ENCODE measurements at places on chromosomes 4 and X.

DNA sequence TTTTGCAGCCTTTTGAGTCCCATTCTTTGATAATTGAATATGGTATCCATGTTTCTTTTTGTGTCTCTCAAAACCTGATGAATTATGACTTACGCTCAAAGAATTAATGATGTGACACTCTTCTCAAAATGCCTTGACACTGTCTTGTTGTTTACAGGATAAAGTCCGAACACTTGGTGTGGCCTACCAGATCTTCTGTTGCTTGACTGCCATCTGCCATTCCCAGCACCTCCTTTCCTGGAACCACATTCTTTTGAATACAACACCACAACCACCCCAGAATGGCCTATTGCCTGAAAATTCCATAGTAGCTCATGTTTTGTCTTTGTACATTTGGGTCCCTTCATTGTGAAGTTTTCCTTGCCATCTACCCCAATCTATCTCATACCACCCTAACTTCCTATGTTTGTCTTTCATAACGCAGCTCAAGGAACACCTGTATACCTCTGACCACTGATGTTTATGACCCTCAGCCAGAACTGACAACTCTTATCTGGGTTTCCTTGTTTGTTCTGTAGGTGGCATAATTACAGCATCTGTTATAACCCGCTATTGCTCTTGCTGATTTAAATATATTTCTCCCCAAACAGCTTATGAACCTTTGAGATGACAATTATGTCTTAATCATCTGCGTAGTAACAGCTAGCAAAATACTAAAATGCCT is 991.3 kb downstream of the RAB28 start:
- no peak for DNase-seq

- DNase-seq, result no peak
Measured at GRCh38 chrX:34565981-34566380, 91.1 kb downstream of the TMEM47 start.

DNA sequence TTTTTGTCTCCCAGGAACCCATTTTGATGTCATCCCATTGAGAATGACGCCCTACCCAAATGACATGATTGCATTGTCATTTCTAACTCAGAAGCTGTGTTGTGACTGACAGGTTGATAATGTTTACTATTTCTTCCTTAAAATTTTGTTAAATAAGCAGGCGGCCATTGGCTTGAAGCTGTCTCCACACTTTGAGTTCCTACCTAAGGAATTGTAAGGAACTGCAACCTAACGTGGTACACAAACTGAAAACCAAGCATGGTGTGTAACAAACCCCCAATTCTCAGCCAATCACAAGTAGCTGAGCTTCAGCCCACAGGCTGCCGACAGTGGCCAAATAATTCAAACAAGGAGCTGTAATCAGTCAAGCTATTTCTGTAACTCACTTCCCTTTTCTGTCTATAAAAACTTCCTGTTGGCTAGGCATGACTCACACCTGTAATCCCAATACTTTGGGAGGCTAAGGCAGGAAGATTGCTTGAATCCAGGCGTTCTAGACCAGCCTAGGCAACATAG is 2.9 kb upstream of the MND1 start:
- DNase-seq, result peak; percentile 71

DNA sequence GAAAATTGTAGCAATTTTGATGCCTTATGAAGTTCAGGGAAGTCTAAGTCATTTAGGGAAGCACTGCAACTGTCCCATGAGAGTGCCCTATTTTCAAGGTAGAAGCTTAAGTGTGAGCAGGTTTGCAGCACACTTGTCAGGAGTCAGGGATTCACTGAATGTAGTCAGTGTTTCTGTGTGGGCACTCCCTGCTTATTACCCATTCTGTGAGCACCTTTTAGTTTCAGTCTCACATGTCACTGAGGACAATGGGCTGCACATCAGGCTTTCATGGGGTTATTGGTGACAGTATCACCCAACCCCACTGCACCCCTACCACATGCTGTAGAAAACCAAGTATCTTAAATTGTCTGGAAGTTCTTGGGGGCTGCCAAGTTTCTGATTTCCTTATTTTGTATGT is 2.9 kb upstream of the CCNG2 start:
- no peak for DNase-seq

- DNase-seq, result no peak
Measured at GRCh38 chr4:30586850-30587249, 133.3 kb upstream of the PCDH7 start.

DNA sequence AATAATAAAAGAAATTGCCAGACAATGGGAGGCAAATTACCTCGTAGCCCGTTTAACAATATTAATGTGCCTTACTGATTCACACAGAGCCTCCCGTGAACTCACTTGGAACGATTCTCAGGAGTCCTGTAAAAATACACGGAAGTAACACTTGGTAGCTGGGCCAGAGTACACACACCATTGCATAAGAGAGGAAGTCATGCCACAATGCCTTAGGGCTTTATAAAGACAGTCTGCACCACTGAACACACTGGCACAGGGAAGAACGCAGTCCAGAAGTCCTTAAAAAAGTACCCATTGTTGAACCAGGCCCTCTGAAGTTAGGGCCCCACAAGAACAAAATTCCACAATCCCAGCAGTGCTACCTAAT is 15.1 kb downstream of the SLC2A9 start:
- peak; percentile 99 for DNase-seq

GRCh38 chr4:147991543-147992283 is 259.8 kb downstream of the ARHGAP10 start:
- peak; percentile 36 for DNase-seq

- DNase-seq, result no peak
Measured at GRCh38 chr4:2483237-2483636, 14.3 kb downstream of the RNF4 start.

DNA sequence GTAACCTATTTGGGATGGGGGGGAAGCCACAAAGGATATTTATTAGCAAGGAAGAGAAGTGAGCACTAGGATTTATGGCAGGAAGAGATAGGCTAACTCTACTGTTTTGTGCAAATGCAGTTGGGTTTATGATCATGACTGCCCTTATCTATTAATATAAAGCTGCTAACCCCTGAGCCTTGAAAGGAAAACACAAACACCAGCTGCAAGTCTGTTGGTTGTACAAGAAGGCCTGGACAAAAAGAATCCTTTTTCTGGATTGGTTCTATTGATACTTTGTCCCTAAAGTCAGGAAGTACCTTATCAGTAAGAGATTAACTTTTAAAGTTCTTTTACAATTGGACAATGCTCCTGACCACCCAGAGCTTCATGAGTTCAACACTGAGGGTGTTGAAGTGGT is 188.8 kb downstream of the LRBA start:
- DNase-seq, result no peak

GRCh38 chrX:41313419-41313818 is 20.5 kb upstream of the DDX3X start:
- peak; percentile 85 for DNase-seq

DNA sequence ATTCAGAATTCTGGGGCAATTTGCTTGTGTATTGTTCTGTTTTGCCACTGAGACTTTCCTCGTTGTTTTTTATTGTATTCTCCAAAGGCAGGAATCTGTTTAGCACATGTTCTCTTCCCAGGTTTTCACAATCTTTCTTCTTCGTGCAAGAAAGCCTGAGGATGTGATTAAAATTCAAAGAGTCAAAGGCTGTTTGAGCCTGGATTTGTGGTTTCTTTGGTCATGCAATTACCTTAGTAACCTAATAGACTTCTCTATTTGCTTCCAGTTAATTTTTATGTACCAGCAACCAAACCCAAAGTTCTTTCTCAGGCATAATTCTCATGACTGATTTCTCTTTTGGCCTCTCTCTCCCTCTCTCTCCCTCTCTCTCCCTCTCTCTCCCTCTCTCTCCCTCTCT is 1420.1 kb upstream of the TENM3 start:
- DNase-seq, result peak; percentile 81

DNA sequence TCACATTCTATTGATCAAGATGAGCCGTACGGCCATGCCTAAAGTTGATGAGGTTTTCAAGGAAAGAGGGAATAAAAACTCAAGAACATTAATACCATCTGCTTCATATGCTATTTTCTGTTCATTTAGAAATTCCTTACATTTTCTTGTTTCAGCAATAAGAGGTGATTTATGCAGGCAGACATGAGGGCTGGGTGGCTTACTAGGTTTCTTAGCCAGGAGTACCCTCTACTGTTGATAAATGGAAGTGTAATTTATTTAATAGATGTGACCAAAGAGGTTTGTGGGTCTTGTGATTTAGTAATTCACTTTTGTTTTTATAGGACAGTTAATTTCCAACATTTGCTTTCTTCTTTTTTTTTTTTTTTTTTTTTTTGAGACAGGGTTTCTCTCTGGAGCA is 6.4 kb upstream of the SMIM9 start:
- peak; percentile 43 for DNase-seq

- DNase-seq, result no peak
Measured at GRCh38 chr4:123606946-123607542, 210.4 kb downstream of the SPRY1 start.

GRCh38 chr4:19844446-19844845 is 407.3 kb upstream of the SLIT2 start:
- no peak for DNase-seq

- DNase-seq, result no peak
Measured at GRCh38 chrX:113629326-113629725, 788.7 kb upstream of the AMOT start.

- DNase-seq, result peak; percentile 43
Measured at GRCh38 chr4:52545099-52546069, 113.7 kb downstream of the USP46 start.

- DNase-seq, result peak; percentile 72
Measured at GRCh38 chr4:169615467-169616106, 3.2 kb upstream of the NEK1 start.

DNA sequence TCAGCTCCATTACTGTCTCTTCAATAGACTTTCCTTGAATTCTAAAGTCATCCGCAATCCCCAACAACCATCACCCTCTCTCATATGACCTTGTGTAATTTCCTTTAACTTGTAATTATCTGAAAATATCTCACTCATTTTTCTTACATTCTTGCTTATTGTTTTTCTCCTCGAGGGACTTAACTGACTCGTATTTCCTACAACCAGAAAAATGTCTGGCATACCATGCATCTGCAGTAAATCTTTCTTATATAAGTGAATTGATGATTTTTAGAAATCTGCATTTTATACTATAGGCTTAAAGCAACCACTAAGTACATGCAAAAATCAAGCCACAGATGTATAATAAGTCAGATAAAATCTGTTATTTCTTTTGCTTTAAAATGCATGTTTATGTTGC is 276.7 kb downstream of the UNC5C start:
- no peak for DNase-seq

DNA sequence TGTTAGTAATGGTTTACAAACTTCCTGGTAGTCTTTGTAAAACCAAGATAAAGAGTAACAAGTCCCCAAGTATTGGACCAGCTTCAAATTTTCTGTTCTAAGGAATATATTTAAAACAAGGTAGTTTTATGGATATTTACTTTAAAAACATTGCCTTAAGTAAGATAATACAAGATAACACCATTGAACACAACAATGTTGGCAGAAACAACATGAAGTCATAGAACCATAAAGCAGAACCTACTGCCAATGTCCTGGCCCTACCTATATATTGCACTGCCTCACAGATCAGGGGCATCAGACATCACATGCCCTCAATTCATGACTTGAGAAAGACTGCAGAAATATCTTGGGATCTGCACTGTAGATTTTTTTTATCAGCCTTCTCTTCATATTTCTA is 1176.2 kb downstream of the PCDH7 start:
- DNase-seq, result no peak

DNA sequence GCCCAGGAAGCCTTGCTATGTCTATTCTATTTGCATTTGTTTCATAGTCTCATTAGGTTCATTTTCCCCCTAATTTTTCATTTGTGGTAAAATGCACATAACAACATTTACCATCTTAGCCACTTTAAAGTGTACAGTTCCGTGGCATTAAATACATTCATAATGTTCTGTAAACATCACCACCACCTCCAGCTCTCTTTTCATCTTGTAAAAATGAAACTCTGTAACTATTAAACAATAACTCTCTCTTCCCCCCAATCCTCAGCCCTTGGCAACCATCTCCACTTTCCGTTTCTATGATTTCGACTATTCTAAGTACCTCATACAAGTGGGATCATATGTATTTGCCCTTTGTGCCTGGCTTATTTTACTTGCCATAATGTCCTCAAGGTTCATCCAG is 19.9 kb downstream of the ARHGEF38 start:
- DNase-seq, result no peak

- DNase-seq, result no peak
Measured at GRCh38 chrX:154519389-154519788, 3.4 kb upstream of the FAM3A start.

- no peak for DNase-seq
Measured at GRCh38 chr4:176967586-176967985, 174.9 kb upstream of the VEGFC start.

DNA sequence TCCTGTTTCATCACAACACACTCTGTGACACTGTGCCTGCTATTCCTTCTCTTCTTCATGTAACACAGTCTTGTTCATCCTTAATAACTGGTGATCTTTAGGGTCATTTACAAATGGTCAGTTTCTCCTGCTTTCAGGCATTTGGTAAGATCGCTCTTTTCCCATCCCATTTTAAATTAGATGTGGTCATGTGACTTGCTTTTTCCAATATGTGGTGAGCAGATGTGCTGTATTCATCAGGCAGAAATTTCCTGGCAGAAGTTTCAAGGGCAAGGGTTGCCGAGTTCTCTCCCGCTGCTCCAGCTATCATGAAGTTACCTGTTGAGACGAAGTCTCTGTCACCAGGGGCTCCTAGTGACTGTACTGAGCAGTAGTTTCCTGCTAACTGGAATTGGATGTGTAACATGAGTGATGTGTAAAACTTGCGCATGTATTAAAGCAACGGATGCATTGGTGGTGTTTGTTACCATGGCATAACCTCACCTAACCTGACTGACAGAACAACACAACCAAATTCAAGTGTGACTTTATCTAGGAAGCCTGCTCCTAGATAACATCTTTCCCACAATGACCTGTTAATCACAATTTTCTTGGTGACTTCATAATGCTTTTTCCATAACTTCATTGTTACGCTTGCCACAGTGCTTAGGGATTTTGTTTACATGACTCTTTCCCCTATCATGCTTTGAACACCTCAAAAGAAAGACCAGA is 29.5 kb upstream of the BMPR1B start:
- no peak for DNase-seq

GRCh38 chr4:185695743-185696142 is 116.3 kb downstream of the SORBS2 start:
- DNase-seq, result no peak

DNA sequence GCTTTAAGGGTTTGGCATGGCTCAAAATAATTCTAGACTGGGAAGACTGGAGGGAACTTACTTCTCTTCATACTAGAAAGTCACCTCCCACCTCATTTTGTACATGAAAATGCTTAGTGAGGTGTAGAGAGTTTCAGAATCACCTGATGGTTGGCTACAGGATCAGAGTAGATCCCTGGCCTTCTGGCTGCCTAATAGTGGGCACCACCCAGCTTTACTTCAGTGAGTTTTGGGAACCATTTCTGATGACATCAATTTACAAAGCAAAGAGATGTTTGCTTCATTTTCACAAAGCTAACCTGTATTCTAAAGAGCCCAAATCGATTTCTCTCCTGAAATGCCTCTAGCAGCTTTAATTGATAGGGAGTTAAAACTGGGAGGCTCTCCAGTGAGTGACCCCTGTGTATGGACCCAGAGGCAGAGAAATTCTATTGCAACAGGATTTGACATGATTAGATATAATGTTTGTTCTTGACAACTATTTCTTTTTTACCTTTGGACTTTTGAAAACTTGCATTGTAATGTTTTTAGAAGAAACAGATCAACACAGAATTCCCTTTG is 180.5 kb downstream of the PTTG2 start:
- no peak for DNase-seq

Measured in renal cortical epithelial cell (primary cell).